Activated naive CD8-positive, alpha-beta T cell treated with anti-CD3 and anti-CD28 coated beads for 36 hours (primary cell): ENCODE measurements at places on chromosomes 6 and 20. TPM values are rescaled to one million over a fixed set of nuclear protein-coding genes. Genes with fewer than 3 reads are reported as not detected.

GRCh38 chr6:81476881-81477280 is 275.6 kb downstream of the TENT5A start:
- H3K4me1 ChIP-seq, result no peaks in the 10 kb centered on the region
- H3K27me3 ChIP-seq, result no peaks in the 10 kb centered on the region
- no peak overlapping the region for H3K4me3 ChIP-seq

DNA sequence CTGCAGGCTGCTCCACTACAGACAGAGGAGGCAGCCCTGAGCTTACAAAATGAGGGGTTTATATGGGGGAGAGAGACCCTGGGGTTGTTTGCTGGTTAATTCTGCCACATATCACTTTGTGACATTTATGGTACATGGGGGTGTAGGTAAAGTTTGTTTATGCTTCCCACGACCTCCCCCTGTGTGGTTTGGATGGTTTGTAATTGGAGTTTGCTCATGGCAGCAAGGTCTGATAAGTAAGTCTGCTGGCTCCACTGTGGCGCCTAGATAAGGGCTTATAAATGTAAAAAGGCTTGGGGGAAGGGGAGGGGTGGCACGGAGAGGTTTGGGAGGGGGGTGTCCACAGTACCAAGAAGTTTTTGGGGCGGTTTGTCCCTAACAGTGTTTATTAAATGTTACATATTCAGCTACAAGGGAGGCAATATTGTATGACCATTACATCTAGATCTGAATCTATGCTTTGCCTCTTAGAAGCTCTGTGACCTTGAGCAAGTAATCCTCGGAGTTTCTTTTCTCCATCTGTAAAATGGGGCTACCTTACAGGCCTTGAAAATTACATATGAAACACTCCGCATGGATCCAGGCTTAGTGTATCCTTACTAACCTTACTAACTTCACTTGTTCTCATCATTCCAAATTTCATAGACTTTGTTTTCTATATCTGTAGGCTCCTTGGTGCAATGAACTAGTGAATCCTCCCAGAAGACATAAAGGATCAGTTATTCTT is 204.8 kb upstream of the NOX3 start:
- no peaks in the 10 kb centered on the region for H3K4me1 ChIP-seq
- no peak overlapping the region for H3K27ac ChIP-seq
- peaks cover 5% of the 10 kb centered on the region for H3K27me3 ChIP-seq
- no peaks in the 10 kb centered on the region for H3K36me3 ChIP-seq
- DNase-seq, result no peak
- H3K4me3 ChIP-seq, result no peak overlapping the region

GRCh38 chr6:41767112-41767833 is 12.4 kb downstream of the FRS3 start:
- peaks cover under 1% of the 10 kb centered on the region for H3K36me3 ChIP-seq
- no peak overlapping the region for H3K4me3 ChIP-seq
- peaks cover 11% of the 10 kb centered on the region for H3K4me1 ChIP-seq

DNA sequence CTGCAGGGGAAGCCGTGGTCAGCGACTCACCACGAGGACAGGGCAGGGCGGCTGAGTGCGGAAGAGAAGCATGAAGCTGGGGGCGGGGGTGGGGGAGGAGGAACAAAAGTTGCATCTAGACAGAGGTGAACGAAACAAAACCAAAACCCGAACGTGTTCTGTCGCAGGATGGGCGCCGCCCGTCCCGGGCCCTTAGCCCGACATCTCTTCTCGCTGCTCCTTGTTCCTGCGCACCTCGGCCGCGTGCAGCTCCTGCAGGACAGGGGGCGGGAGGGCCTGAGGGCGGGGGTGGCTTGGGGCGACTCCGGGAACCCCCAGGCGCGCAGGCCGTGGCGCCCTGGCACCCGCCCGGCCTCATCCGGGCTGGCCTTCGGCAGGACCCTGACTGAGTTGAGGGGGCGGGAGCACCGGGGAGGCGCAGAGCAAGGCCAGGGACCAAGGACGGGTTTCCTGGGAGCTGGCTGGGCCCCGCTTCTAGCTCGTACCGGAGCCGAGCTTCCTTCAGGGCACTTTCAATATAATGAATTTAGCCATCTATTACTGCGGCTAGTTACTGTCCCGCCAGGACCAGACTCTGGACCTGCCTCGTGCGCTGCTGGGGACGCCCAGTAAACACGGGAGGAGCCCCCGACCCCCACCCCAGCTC is 12.0 kb downstream of the STMN3 start:
- H3K4me3 ChIP-seq, result peak overlapping the region; percentile 75
- peaks cover 3% of the 10 kb centered on the region for H3K36me3 ChIP-seq
- no peaks in the 10 kb centered on the region for H3K27me3 ChIP-seq
- peak overlapping the region; percentile 80 for H3K27ac ChIP-seq
- DNase-seq, result peak; percentile 71

Gene SLC35F1
- total RNA-seq, result 0.08 TPM

- DNase-seq, result no peak
- no peaks in the 10 kb centered on the region for H3K4me1 ChIP-seq
- H3K4me3 ChIP-seq, result no peak overlapping the region
- H3K27me3 ChIP-seq, result no peaks in the 10 kb centered on the region
- no peak overlapping the region for H3K27ac ChIP-seq
Measured at GRCh38 chr20:41398408-41398807, 31.8 kb upstream of the EMILIN3 start.

Gene CCNC
- 77.3 TPM for total RNA-seq

Gene EIF6
- total RNA-seq, result 179 TPM

Gene SEMG1
- total RNA-seq, result not detected

DNA sequence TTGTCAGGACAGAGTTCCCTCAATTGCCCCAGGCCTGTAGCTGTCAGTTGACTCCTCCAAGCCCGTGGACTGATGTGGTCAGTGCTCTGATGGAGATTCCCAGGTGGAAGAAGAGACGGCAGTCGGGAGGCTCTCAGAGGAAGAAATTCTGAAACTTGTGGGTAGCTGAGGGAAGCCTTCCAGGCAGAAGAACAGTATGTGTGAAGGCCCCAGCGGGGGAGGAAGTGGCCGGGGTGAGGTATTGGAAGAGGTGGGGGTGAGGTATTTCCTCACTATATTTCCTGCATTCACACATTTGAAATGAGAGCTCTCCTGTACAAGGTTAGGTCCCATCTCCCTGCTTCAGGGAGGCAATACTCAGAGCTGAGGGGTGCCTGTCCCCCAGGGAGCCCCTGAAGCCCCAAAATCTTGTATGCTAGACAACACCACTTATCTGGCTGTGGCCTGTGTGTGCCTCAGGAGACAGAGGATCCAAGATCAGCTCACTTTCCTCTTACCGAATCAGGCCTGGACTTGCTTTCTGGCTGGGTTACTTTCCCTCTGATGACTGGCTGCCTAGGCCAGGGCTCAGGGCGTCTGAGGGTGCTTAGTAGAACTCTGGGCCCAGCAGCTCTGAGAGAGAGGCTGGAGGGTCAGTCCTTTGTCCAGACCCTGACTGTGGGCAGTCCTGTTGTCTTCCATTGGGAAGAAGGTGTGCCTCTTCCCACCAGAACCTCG is 49.3 kb upstream of the MYL9 start:
- peaks cover 3% of the 10 kb centered on the region for H3K36me3 ChIP-seq
- no peaks in the 10 kb centered on the region for H3K27me3 ChIP-seq
- peak overlapping the region; percentile 81 for H3K27ac ChIP-seq
- peaks cover 32% of the 10 kb centered on the region for H3K4me1 ChIP-seq

- H3K4me1 ChIP-seq, result no peaks in the 10 kb centered on the region
- no peaks in the 10 kb centered on the region for H3K36me3 ChIP-seq
- H3K27ac ChIP-seq, result no peak overlapping the region
- peaks cover under 1% of the 10 kb centered on the region for H3K27me3 ChIP-seq
- H3K4me3 ChIP-seq, result no peak overlapping the region
Measured at GRCh38 chr20:46148313-46149208, 30.4 kb downstream of the CD40 start.

Gene TRIM15
- not detected for total RNA-seq

GRCh38 chr20:31684153-31685015 is 38.3 kb downstream of the BCL2L1 start:
- H3K4me3 ChIP-seq, result no peak overlapping the region
- peaks cover 77% of the 10 kb centered on the region for H3K4me1 ChIP-seq
- no peak for DNase-seq
- H3K27me3 ChIP-seq, result no peaks in the 10 kb centered on the region

DNA sequence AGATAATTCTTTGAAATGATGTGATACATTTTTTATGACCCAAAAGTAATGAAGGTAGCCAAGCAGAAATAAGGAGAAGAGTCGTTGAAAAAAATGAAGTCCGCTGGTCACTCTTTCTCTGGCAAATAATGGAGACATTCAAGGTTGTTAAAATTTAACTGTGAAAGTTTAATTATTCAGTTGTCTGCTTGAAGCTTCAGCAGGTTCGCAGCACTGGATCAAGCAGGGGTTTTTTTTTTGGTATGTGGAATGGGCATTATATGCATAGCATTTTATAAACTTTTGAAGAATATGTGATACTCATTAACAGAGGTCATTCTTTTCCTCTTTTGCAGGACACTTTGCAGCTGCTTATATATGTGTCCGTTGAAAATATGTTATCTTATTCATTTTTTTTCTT is 21.6 kb upstream of the FUT9 start:
- no peak for DNase-seq
- H3K27ac ChIP-seq, result no peak overlapping the region
- no peaks in the 10 kb centered on the region for H3K4me1 ChIP-seq
- H3K36me3 ChIP-seq, result no peaks in the 10 kb centered on the region
- H3K27me3 ChIP-seq, result no peaks in the 10 kb centered on the region
- no peak overlapping the region for H3K4me3 ChIP-seq

Gene RFX6
- total RNA-seq, result not detected

Gene SLC22A16
- not detected for total RNA-seq

DNA sequence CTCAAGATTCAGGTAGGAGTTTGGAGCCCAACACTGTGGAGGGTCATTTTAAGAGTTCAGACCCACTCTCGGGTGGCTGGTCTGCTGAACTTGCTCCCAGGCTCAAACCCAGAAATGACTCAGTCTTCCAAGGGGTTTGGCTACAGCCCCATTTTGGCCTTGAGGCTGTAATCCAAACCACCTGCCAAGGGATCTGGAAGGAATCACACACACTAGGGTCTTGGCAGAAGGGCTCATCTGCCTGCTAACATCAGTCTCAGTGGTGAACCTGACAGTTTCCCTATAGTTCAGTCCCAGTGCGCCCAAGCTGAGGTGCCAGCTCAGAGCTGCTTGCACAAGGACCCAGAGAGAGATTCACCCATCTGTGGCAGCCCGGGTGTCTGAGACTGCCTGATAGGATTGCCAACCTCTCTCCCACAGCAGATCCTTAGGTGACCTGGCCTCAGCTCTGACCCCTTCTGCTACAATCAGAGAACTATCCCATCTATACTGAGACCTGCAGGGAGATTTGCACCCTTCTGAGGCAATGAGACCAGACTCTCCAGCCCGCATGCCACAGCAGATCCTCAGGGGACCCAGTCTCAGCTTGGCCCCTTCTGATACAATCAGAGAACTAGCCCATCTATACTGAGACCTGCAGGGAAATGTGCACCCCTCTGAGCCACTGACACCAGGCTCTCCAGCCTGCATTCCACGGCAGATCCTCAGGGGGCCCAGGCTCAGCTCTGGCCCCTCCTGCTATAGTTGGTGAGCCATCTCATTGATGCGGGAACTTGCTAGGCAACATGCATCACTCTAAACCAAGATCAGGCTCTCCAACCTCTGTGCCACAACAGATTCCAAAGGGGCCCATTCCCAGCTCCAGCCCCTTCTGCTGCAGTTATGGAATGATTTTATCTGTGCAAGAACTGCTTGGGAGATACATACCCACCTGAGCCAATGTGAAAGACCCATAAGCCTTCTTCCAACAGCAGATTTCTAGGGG is 48.2 kb downstream of the THBS2 start:
- no peaks in the 10 kb centered on the region for H3K27me3 ChIP-seq
- H3K27ac ChIP-seq, result no peak overlapping the region
- DNase-seq, result no peak
- H3K36me3 ChIP-seq, result peaks cover 13% of the 10 kb centered on the region

GRCh38 chr20:31705598-31706597 is 16.8 kb downstream of the BCL2L1 start:
- H3K4me3 ChIP-seq, result no peak overlapping the region
- DNase-seq, result no peak
- H3K36me3 ChIP-seq, result peaks cover 77% of the 10 kb centered on the region

GRCh38 chr6:46468403-46469010 is 22.7 kb downstream of the RCAN2 start:
- peaks cover 29% of the 10 kb centered on the region for H3K27me3 ChIP-seq
- no peak for DNase-seq
- H3K4me3 ChIP-seq, result no peak overlapping the region
- no peaks in the 10 kb centered on the region for H3K4me1 ChIP-seq
